ENCODE measurements at places on chromosomes 5 and 9.

DNA sequence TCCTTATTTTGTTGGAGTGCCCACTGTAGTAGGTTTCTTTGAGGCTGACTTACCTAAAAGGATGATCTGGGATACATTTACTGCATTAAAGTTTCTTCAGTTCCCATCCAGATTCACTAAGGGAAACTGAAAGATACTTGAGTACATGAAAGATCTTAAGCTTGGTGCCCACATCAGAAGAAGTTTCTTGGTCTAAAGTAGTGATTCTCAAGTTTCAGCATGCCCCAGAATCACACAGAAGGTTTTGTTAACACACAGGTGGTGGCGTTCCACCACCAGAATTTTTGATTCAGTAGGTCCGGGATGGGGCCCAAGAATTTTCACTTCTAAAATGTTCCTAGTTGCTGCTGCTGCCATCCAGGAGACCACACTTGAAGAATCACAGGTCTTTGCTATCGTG lies 171.0 kb downstream of the ZNF462 start:
- DNase-seq = no peak

DNA sequence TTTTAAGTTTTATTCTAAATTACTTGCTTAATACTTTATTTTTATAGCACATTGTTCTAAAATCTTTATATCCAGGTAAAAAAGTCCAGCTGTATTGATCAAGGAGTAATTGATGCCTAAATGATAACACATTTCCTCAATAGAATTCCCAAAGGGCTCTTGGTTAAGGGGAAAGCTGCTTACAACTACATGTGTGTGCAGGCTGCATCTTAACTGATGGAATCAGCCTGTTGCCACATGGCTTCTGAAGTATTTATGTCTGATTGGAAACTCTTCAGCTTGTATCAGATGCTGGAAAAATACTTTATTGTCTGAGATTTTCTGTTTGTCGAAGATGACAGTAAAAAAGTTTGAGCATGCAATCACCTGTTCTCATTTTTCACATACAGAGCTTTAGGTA lies 182.6 kb downstream of the FBXL7 start:
- no peak for DNase-seq

DNA sequence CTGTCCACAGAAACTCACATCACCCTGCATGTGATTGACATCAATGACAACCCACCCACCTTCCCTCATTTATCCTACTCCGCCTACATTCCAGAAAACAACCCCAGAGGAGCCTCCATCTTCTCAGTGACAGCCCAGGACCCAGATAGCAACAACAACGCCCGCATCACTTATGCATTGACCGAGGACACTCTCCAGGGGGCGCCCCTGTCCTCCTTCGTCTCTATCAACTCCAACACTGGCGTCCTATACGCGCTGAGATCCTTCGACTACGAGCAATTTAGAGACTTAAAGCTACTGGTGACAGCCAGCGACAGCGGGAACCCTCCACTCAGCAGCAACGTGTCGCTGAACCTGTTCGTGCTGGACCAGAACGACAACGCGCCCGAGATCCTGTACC lies 1.7 kb downstream of the PCDHGA3 start:
- DNase-seq = no peak

DNA sequence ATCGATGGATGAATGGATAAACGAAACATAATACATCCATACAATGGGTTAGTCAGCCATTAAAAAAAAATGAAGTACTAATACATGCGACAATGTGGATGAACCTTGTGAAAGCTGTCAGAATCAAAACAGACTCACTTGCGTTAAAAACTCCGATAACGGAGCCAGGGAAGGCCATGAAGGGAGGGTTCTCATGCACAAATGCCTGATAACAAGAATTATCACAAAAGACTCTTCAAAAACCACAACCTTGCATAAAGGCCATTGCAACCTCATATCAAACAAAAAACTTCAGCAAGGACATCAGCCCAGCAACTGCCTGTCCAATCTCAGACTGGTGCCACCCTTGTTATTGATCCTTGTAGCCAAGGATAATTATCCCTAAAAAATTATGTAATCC lies 13.7 kb downstream of the ERMP1 start:
- no peak for DNase-seq

DNA sequence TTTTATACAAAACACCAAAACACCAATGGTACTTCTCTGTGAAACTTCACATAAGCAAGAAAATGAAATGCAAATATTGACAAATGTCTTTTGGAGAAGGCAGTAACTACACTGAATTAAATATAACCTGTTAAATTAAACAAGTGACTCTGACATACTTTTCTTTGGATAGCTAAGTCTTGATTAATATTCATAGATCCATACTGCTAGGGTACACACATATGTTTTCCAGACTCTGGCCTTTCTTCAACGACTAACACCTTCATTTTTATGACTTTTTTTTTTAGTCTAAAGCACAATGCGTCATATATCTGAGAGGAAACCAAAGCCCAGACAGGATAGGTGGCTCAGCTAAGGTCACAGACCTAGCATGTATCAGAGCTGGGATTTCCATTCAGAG lies 263.7 kb downstream of the TENT4A start:
- no peak for DNase-seq

GRCh38 chr5:117504305-117504704 lies 929.7 kb upstream of the SEMA6A start:
- DNase-seq = no peak

DNA sequence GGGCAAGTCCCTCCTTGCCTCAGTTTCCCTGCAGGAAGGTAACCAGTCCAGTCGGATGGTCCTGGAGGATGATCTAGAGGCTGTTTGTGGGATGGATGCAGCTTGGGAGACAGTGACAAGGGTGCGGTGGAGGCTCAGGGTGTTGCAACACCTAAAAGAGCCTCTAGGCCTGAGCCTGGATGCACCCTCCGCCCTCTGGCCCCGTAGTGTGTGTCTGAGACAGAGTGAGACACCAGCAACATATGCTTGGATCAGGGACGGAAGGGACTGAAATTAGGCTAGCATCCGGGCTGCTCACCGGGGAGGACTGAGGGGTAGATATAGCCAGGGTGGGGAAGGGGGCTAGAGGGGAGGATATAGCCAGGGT lies 1.1 kb downstream of the CRAT start:
- no peak for DNase-seq

- DNase-seq = no peak
Measured at GRCh38 chr5:138790684-138791083, 37.5 kb downstream of the CTNNA1 start.

GRCh38 chr9:12916042-12916441 lies 141.2 kb downstream of the LURAP1L start:
- no peak for DNase-seq

- no peak for DNase-seq
Measured at GRCh38 chr5:135605221-135605620, 26.4 kb upstream of the CXCL14 start.

GRCh38 chr5:82603033-82603987 lies 325.2 kb upstream of the RPS23 start:
- no peak for DNase-seq

DNA sequence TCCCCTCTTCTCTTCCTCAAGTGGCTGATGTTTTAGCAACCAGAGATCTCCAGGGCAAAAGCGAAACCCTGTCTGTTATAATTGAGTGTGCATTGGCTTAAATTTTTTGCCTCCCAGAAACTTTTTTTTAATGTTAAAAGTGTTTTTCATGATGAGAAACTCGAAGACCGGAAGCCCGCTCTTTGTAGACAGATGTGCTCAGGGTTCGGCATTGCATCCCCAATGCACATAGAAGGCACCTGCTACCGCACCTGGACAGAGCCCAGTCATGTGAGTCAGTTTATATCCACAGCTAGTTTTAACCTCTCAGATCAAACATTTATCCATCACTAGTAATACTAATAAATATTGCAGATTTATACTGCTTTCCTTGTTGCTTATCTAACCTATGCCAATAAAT lies 19.5 kb upstream of the NADK2 start:
- no peak for DNase-seq

- DNase-seq = no peak
Measured at GRCh38 chr5:50874306-50875001, 208.0 kb downstream of the PARP8 start.

DNA sequence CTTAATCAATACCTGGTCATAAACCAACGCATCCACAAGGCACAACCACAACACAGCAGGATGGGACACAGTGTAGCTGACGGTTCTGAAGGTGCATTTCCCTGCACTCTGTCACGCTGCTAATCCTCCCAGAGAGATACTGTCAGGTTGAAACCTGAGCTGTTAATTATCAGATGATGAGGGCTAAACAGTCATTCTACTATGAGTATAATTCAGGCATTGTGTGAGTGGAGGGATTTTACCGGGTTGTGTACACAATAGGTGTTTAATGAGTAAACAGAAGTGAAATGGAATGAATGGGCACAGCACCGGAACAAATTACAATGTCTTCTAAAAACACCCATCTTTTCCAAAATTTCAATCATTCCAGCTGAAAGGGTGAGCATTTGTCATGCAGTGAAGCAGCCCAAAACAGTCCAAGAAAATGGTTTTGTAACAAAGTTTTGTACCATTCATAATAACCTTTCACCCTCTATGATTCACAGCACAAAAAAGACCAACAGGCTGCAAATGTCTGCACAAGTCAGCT lies 71.5 kb downstream of the ABCA1 start:
- no peak for DNase-seq

DNA sequence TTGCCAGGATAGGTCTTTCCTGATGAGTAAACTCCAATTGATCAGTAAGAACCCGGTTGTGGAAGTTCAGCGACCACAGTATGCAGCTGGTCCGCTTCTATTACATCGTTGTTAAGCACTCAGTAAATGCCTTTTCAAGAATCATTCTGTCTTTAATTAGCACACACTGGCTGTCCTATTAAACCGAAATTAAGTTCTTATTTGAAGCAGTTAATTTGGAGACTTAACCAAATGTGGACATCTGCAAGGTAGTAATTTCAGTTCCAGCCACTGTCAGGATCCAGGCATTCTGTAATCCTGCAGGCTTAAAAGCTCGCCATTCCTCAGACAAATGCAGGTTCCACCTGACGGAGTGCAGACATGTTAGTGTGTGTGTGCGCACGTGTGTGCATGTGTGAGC lies 254.6 kb downstream of the IRX2 start:
- DNase-seq = no peak

DNA sequence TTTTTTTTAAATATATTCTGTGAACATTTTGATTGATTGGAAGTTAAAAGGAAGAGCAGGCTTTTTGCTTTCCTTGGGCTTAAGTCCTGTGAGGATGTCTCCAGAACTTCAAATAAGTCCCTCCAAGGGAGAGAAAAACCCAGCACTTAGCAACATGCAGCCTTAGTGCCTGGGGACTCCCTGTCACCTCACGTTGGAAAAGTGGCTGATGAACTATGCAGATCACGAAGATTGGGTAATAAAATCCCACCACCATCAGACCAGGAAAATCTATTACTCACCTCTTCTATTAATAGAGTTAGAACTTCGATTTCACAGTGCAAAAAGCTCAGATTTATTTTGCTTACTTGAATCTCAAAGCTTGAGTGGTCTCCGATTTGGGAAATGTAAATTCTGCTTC lies 507.0 kb downstream of the MAT2B start:
- DNase-seq = no peak

DNA sequence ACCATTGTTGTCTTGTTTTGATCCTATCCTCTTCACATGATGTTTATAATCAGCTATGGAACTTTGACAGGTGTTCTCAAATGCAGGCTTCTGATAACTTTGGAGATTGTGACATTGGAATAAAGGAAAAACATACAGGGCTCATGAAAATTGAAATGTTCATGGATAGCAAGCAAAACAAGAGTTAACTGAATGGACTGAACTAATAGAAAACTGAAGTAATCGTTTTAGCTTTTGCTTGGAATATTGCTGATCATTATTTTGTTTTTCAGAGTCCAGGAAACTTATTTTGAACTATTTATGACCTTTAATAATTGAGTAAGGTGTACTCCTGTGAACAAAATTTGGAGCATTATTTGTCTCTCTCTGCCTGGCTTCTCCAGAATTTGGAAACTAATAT lies 436.7 kb upstream of the CDH9 start:
- DNase-seq = no peak

GRCh38 chr5:88677376-88677895 lies 205.5 kb downstream of the MEF2C start:
- DNase-seq = no peak

- DNase-seq = no peak
Measured at GRCh38 chr5:66710557-66711088, 114.4 kb downstream of the MAST4 start.

DNA sequence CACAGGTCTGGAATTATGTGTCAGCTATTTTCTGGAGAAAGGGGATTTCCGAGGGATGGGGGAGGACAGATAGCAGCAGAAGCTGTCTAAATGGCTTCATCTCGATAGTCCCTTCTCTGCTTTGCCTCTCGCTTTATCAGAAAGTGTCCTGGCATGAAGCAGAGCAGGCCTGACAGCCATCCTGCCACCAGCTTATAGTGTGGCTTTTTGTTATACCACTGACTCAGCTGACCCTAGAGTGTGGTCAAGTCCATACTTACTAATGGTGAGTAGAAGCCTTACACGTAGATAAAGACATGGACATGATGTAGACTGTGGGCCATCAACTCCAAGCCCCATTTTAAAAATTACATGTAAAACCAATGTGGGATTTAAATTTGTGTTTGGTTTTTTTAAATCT lies 50.0 kb downstream of the RCL1 start:
- DNase-seq = no peak

GRCh38 chr9:136960938-136961275 lies 8.8 kb downstream of the LCN12 start:
- no peak for DNase-seq

- DNase-seq = no peak
Measured at GRCh38 chr5:88683506-88684135, 199.4 kb downstream of the MEF2C start.

DNA sequence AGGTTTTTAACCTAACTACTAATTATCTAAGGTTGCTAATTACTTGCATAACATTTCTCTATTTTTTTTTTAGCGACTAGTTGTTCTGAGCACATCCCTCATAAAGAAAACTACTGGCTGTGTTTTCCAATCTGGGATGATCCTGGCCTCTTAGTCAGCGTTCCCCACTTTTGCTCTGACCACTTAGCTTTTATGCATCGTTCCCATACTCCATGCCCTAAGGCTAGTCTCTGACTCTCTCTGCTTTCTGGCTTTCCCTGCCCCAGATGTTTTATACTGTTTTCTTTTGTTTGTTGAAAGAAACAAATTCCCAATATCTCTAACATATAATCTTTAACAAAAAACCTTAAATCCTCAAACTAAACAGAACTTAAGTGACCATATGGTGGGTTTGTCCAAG lies 217.9 kb downstream of the SPATA31D1 start:
- DNase-seq = no peak

GRCh38 chr9:89491694-89492093 lies 6.2 kb downstream of the SEMA4D start:
- no peak for DNase-seq

Measured in stimulated activated CD4-positive, alpha-beta T cell treated with anti-CD3 and anti-CD28 coated beads, Interleukin-1b, Interleukin-23, amount 100 ng/mL, for 24 hours (primary cell).